ENCODE measurements at places on chromosomes 2 and 18.

DNA sequence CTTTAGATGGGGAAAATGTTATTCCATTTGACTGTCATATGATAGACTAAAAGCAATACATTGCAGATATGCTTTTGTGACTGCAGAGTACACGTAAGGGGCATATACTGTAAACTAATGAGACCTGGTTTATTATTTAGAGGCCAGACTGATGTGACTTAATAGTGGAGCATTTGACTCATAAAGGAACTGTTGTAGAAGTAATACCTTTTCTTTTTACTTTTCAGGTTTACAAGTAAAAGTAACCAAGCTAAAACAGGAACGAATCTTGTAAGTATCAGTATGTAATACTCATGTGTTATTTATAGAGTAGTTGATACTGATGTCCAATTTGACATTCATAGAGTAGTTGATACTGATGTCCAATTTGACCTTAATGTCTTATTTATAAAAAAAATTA, 13.1 kb downstream of the RBBP8 start:
- no peak for DNase-seq

DNA sequence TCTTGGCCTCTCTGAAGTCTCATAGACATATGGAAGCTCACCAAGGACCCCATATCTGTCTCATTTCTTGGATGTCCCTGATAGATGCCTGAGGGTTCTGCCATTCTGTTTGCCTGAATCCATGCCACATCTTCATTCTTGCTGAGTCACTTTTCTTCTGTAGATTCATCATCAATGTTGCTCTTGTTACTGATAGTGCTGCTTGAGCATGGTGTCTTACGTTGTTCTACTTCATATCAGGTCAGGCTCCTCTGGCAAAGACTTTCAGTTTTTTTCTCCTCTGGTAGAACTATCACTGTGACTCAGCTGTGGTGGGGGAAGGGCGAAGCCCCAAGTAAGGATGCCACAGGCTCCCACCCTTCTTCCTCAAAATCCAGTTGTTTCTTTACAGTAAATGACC, 885.2 kb downstream of the DCDC2C start:
- DNase-seq: no peak

GRCh38 chr2:24652265-24653182, 140.7 kb downstream of the PTRHD1 start:
- DNase-seq: no peak

DNA sequence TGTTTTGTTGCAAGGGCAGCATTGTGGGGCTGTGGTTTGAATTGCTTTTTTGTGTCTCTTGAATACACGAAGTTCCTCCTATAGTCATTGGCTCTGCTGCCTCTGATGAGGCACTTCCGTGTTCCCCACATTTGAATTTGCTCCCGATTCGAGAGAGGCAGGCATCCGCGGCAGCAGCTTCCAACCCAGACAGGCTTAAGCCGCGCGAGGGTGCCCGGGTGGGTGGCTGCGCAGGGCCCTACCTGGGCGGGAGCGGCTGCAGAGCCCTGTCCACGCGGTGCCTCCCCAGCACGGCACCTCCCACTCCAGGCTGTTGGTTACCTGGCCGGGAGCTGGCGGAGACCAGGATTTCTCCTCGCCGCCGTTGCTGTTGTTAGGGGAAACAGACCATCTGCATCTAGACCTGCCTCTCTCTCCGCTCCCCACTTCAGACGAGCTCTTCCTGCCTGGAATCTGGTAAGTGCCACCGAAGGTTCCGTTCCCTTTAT, 151.3 kb downstream of the NEDD4L start:
- no peak for DNase-seq

GRCh38 chr2:168529900-168530561, 74.0 kb downstream of the CERS6 start:
- DNase-seq: no peak

GRCh38 chr2:40127890-40128557, 323.9 kb downstream of the SLC8A1 start:
- no peak for DNase-seq

DNA sequence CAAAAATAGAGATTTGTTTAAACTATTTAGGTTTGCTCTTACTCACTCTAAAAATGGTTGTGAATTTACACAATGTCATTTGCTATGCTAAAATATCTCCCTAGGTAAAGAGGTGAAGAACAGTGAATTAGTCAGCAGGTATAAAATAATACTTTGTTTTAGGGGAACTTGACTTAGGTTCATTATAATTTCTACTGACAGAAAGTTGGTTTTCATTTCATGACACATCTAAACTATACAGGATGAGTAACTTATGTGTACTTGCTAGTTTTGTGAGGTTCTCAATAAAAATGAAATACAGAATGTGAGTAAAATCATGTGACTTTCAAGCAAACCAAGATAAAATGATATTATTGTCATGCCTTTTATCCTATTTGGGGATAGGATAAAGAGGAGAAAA, 66.0 kb downstream of the DIS3L2 start:
- DNase-seq: no peak

- DNase-seq: no peak
Measured at GRCh38 chr2:216768908-216769411, 73.6 kb upstream of the IGFBP5 start.

GRCh38 chr2:136863874-136864273, 98.5 kb downstream of the THSD7B start:
- no peak for DNase-seq

DNA sequence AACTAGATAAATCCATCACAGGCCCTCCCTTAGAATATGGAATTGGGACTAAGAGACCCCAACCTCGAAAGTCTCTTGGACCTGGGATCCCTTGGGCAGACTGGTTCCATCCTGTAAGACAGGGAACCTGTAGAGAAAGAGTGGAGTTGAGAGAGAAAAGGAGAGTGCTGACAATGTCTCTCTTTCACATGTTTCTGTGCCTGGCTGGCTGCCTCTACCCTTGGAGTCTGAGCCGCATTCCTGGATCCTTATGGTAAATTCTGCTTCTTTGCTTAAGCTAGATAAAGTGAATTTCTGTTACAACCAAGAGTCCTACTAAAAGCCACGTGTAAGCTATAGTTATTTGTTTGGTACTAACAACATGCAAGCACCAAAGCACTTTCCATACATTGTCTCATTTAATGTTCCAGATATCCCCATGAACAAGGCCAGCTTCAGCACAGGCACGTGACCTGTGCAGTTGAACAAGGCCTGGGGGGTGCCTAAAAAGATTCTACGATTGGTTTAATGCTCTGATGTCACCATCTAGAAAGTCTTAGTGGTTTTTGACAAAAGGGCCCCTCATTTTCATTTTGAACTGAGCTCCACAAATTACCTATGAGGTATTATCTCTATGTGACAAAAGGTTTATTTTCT, 2.1 kb upstream of the PUM2 start:
- no peak for DNase-seq

GRCh38 chr2:85792783-85793441, 39.1 kb downstream of the ATOH8 start:
- DNase-seq: no peak

GRCh38 chr2:181106229-181106628, 125.8 kb downstream of the UBE2E3 start:
- no peak for DNase-seq

DNA sequence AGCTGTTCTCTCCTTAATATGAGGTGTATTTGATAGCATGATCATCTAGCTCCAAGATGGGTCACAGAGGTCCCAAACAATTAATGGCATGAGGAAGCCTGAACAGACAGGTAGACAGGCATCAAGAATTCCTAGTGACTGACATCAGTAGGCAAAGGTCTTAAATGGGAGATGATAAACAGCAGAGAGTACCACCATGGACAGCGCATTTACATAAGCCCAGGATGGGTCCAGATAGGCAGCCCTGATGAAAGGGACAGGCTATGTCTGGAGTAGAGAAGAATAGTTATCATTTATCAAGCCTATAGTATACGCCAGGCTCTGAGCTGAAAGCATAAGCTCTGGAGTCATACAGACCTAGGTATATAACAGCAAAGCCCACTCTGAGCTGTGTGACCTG, 434.7 kb upstream of the SETBP1 start:
- DNase-seq: no peak

GRCh38 chr2:213846856-213847255, 562.6 kb downstream of the SPAG16 start:
- no peak for DNase-seq

- DNase-seq: no peak
Measured at GRCh38 chr2:152031747-152032306, 67.0 kb downstream of the CACNB4 start.

DNA sequence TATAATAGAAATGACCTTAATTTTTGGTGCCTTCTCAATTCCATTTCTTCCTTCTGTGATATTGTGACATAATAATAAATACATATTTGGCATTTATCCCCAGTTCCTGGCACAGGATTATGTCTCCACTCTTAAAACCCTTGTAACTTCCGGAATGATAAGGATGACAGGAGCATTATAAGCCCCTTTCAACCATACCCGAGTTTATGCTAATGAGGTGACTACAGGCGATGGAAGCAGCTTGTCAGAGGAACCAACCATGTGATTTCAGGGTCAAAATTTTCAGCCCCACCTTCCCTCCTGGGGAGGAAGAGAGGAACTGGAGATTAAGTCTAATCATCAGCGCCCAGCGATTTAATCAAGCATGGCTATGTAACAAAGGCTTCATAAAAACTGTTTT, 528.5 kb upstream of the CRIM1 start:
- DNase-seq: no peak

DNA sequence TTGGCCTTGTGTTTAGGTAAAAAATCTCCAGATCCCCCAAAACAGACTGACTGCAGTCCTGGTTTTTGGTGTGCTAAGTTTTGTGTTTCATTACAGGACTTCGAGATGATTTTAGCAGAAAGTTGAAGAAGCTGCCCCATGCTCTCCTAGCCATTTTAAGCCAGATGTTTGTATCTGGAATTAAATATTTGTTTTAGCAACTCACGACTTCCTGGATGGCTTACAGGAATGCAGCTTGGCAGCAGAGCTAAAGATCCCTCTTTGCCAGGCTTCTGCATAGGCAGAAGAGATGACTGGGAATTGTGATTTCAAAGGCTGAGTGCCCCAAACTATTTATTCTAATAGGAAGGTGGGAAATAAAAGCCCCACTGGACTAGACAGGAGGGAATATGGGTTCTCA, 31.1 kb downstream of the ONECUT2 start:
- no peak for DNase-seq

DNA sequence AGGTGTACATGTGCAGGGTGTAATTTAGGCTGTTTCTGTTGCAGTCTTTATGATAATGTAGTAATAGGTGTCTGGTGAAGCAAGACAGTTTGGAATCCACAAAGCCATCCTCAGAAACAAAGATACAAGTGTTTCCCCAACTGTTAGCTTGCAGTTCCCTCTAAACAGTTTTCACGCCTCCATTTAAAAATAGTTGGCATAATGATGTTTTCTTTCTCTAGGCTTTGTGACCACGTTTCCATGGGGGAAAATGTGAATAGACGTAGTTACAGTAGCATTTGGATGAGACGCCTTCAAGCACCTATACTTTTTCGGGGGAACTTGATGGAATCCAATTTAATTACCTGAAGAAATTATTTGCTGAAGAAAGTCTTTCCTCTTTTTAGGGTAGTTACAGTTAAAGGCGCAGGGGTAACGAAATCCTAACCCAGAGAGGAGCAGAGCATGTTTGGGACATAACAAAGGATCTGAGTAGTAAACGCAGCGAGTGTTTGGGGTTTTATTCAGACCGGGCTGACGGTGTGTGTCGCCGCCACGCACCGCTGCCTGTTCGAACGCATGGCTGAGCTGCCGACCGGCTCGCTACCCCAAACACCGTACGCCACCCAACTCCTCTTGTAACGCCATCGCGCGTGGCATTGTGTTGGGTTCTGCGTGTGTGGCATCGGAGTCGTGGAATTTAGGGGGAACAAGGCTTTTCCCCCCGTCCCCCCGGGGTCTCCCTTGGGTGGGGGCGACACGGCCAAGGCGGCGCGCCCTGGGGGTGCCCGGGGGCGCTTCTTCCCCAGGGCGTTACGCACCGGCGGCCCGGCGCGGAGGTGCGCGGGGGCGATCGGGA, 681 bp upstream of the NRP2 start:
- no peak for DNase-seq

DNA sequence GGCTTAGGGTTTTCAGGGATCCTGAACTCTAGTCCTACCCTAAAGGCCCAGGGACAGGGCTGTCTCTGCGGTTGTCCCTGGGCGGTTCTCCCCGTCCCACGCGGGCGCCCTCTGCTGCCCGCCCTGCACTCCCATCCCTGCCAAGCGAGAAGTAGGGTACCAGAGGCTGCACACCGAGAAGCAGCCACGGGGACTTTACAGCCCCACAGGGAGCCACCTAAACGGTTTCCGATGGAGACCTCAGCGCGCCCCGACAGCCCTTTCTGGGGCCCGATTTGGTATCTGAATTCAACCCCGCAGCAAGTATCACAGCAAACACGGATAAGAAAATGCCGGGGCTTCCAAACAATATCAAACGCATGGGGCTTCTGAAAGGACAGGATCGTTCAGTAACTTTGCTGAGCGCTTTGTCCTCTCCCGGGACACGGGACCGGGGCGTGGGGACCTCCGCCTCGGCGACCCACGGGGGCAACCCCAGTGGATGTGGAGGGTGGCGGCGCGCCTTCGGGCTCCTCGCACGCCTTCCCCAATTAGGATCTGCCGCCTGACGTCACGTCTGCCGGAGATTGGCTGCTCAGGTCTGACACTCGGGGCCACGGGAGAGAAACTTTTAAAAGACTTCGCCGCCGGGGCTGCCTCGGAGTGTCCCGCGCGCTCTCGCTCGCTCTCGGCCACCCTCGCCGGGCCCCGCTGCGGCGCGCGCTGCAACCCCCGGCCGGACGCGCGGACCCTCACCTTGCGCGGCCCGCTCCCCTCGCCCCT, at the start of gene LTBP1:
LTBP1 (plus strand) TSS at position 640 of the 762 bp plus-strand sequence. CDS start 372 bp downstream, outside the sequence.
- peak; percentile 72 for DNase-seq

DNA sequence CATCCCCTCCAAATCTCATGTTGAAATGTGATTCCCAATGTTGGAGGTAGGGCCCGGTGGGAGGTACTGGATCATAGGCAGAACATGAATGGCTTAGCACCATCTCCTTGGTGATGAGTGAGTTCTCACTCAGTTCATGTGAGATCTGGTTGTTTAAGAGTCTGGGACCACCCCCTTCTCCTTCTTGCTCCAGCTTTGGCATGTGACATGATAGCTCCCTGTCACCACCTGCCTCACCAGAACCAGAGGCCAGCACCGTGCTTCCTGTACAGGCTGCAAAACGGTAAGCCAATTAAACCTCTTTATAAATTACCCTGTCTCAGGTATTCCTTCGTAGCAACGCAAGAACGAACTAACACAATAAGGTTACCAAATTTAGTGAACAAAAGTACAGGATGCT, 95.4 kb downstream of the ZBTB7C start:
- DNase-seq: no peak

DNA sequence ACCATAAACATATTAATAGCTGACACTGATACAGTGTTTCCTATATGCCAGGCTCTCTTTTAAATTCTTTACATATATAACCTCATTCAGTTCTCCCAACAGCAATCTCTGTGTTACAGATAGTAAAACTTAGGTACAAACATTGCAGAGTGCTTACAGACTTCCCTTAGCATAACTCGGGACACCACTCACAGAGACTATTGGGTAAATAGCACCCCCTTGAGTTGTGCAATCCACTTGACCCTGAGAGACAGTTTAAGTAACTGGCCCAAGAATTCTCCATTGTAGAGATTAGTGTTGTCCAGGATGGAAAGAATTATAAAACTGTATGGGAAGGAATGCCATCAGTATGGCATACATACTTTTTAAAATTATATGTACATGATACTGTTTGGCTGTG, 110.1 kb downstream of the POLE4 start:
- DNase-seq: no peak

Measured in HuH-7.5 (cell line).